ENCODE measurements at places on chromosomes 4 and X.
A peak's percentile ranks its signal among the peaks of the same experiment; 100 is the strongest.

DNA sequence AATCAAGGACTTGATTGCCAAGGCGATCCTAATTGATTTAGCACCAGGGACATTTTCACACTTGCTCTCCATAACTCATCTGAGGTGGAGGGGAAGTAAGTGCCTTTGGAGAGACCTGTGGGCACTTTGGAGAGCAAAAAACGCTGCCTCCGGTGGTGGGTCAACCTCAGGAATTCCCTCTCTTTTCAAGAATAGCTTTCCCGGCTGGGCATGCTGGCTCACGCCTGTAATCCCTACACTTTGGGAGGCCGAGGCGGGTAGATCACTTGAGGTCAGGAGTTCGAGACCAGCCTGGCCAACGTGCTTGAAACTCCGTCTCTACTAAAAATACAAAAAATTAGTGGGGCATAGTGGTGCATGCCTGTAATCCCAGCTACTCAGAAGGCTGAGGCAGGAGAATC is 49.2 kb downstream of the PRPS1 start:
- DNase-seq, result no peak

DNA sequence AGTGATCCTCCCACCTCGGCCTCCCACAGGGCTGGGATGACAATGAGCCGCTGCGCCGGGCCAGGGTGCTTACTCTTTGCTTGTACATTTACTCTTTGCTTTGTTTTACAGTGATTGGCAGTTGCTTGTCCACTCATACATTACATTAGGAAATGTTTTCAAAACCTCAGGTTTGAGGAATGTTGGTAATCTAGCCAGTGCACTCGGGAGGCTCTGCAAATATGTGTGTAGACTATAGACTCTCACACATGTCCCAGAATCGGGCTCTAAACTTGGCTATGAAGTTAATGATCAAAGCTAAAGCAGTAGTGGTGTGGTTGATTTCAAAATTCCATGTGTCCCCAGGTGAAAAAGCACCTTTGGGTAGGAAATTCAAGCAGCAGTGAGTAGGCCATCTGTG is 20.5 kb downstream of the TRMT44 start:
- no peak for DNase-seq

GRCh38 chr4:82705169-82705927 is 93.2 kb downstream of the SCD5 start:
- no peak for DNase-seq

DNA sequence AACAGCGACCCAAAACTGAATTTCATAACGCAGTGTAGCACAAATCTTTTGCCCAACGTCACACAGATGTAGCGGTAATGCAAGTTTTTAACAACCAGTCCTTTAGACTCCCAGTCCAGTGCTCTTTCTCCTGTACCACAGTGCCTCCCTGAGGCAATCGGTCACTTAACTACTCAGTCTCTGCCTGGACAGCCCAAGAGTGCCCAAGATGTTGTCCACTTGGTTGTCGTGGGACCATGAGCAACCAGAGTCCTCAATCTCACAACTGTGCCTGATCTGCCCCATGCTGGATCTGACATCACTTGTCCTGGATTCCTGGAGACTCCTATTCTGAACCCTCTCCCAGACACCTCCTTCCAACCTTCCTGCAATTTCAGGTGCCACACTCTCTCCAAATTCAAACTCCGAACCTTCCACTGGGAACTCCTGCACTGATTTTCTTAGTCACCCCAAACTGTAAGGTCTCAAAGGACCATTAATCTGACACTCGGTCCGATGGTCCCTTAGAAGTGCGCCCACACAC is 702 bp downstream of the MMGT1 start:
- DNase-seq, result no peak

DNA sequence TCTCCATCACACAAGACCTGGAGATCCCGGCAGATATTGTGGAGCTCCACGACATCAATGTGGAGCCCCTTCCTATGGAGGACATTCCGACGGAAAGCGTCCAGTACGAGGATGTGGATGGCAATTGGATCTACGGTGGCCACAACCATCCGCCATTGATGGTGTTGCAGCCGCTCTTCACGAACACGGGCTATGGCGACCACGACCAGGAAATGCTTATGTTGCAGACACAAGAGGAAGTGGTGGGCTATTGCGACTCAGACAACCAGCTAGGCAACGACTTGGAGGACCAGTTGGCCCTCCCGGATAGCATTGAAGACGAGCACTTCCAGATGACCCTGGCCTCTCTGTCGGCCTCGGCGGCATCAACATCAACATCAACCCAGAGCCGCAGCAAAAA is 717 bp downstream of the YY2 start:
- DNase-seq, result no peak

DNA sequence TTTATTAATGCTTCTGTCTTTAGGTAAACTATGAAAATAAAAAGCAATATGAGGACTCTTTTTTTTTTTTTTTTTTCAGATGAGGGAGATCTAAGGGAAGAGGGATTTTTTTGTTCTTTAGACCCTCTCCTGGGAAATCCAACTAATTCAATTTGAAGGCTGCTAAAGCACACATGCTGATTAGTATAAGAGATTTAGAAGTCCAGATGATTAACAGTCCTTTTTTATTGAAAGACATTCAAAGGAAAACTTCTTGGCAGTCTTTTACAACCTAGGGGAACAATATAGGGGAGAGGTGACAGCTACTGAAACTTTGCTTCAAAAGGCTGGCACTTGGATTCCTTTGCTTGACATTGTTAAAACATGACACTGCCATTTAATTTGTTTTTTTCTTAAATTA is 602.5 kb downstream of the RAPGEF2 start:
- no peak for DNase-seq

DNA sequence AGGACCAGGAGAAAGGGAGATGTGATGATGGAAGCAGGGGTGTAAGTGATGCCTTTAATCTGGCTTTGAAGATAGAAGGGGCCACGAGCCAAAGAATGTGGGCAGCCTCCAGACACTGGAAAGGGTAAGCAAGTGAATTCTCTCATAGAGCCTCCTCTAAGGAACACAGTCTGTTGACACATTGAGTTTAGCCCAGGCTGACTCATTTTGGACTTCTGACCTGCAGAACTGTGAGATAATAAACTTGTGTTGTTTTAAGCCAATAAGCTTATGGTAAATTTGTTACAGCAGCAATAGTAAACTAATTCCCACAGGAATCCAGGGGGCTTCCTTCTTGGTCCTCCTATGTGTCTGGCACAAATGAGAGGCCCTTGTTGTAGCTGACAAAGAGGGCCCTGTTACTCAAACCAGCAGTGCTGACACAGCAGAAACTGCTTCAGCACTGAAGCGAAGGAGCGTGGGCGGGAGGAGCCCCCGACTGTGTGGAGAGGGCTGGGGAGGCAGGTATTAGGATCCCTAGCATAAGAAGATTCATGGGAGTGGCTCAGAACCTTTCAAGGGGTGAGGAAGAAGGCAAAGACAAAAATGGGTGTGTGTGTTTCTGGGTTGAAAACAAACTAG is 268.7 kb downstream of the NR3C2 start:
- DNase-seq, result no peak

DNA sequence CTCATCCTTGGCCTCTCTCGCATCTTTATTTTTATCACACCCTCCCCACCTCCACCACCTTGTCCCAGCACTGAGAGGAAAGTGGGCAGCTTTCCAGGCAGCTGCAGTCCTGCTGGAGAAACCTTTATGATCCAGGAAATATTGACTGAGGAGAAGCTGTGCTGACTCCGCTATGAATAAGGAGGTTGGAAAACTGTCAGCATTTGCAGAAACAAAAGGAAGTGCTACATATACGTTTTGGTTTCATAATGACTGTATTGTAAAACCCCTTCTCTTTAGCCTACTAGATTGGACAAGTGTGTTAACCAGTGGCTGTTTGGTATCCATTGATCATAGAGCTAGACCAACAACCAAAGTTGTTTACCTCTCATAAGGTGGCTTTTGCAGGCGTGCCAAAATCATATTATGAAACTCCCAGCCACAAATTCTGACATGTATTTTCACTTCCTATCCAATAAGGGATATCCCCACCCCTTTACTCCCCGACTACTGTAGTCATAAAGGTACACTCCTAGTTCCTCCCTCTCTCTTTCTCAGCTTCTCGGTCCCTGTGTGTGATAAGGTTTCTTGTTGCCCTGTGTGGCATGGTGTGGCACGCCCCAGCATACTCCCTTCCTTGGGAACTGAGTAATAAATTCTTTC is 88.4 kb downstream of the GPR143 start:
- DNase-seq, result peak; percentile 35

- no peak for DNase-seq
These were observed 391.3 kb downstream of the PPP1R2C start for GRCh38 chrX:42386681-42387080.

GRCh38 chr4:25449270-25449669 is 72.2 kb downstream of the ANAPC4 start:
- DNase-seq, result no peak

GRCh38 chr4:48138936-48139335 is 4.9 kb upstream of the TXK start:
- DNase-seq, result no peak

GRCh38 chr4:53490161-53490956 is 100.9 kb downstream of the LNX1 start:
- no peak for DNase-seq

DNA sequence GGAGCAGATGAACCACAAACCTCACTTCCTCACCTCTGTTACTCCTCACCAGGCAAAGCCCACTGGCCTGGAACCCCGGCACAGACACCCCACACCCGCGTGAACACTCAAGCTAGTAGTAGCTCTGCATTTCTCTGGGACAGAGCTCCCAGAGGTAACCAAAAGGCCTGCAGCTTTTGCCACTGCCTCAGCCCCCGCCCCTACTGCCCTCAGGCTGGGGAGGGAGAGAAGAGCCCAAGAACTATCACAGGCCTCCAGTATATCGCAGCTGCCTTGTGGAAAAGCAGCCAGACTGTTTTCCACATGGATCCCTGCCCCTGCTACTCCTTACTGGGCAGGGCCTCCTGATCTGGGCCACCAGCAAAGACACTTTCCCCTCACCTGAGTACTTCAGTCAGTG is 728.7 kb upstream of the ACTRT1 start:
- no peak for DNase-seq

DNA sequence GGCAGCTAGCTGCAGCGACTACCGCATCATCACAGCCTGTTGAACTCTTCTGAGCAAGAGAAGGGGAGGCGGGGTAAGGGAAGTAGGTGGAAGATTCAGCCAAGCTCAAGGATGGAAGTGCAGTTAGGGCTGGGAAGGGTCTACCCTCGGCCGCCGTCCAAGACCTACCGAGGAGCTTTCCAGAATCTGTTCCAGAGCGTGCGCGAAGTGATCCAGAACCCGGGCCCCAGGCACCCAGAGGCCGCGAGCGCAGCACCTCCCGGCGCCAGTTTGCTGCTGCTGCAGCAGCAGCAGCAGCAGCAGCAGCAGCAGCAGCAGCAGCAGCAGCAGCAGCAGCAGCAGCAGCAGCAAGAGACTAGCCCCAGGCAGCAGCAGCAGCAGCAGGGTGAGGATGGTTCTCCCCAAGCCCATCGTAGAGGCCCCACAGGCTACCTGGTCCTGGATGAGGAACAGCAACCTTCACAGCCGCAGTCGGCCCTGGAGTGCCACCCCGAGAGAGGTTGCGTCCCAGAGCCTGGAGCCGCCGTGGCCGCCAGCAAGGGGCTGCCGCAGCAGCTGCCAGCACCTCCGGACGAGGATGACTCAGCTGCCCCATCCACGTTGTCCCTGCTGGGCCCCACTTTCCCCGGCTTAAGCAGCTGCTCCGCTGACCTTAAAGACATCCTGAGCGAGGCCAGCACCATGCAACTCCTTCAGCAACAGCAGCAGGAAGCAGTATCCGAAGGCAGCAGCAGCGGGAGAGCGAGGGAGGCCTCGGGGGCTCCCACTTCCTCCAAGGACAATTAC is 1.4 kb downstream of the AR start:
- no peak for DNase-seq

- no peak for DNase-seq
These were observed 35.2 kb downstream of the SEPTIN11 start for GRCh38 chr4:76984788-76985211.

GRCh38 chr4:22857411-22857810 is 164.7 kb downstream of the GBA3 start:
- no peak for DNase-seq

DNA sequence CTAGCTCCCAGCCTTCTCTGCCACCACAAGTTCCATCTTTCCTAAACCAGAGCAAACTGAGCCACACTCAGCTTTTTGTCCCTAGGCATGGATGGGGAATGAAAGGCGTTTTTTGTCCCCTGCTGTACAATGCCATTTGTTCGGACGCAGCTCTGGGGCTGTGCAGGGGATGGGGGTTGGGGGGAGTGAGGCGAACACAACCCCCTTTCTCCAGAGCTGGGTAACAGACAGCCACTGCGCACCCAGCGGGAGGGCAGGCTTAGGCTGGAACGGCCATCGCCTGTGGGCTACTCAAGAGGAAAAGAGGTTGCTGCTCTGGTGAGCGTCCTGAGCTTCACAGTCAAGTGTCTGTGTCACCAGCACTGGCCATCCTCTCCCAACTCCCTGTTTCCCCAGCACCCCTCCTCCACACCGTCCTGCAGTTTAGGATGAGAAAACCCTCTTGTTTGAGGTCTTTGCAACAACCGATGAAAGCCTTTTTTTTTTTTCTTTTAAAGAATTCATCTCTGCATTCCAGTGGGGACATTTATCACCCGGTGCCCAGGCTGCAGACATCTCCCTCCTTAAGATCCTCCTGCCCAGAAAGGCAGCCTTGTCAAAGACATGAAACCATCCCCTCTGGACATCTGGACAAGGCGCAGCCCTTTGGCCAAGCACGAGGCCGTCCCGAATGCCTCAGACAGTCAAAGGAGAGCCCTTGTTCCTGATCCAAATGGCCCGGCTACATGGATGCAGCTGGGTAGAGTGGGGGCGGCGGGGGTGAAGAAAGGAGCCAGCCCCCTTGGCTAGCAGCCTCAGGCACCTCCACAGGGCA is 419.6 kb downstream of the BCOR start:
- no peak for DNase-seq

DNA sequence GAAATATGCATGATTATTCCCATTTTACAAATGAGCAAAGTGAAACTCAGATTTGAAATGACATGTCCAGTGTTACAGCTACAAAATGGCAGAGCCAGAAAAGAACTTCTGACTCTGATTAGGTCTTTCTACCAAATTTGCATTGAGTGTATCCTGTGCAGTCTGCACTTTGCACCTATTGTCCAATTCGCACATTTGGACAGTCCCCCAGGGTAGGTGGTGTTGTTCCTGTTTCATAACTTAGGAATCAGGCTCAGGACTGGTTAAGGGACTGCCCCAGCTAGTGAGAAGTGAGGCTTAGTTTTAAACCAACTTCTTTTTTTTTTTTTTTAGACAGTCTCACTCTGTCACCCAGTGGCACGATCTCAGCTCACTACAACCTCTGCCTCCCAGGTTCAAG is 137.9 kb upstream of the NALF2 start:
- DNase-seq, result no peak

DNA sequence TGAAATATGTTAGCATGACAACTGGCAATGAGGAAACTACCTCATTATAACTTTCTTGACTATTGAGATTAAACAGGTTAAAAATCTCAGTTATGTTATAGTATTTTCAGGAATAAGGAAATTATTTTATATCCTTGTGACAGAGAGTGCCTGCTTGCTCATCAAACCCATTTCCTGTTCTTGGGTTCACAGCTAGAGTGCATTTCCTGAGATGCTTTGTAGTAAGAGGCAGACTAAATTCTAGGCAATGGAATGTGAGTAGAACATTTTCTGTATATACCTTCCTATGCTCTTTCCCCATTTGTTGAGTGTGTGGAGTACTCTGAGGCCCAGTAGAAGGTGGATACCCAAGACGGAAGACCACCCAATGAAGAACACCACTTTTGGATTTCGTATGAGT is 96.9 kb upstream of the CASK start:
- no peak for DNase-seq
